ENCODE measurements at places on chromosomes 4 and X.

DNA sequence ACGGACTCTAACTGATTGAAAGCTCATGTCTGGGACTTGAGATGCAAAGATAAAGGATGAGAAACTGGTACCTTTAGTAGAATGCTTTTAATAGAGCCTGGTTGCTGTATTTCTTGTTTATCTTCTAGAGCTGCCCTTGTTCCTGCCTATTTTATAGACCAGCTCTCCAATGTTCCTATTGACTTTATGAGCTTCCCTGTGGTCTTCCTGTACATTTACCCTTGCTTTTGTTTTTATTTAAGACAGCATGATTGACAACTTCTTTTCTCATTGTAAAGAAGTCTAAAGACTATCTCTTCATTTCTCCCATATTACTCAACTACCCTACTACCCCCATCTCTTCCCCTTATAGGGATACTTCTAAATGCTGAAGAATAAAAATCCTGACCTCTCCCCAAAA is 174.7 kb downstream of the UGT8 start:
- DNase-seq = no peak

DNA sequence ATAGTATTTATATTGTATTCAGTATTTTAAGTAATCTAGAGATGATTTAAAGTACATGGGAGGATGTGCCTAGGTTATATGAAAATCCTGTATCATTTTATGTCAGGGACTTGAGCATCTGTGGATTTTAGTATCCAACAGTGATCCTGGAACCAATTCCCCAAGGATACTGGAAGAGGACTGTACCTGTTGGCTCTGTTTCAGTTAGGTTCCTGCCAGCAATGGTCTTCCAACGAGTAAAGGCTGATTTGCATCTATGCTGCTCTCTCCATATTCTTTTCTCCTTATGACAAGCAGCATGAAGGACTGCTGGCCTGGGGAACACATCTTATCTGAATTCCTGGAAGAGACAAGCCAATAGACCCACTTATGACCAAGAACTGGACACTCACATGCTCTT is 34.9 kb downstream of the ASB9 start:
- DNase-seq = no peak

- DNase-seq = no peak
Measured at GRCh38 chr4:3389233-3390215, 52.2 kb upstream of the HGFAC start.

- no peak for DNase-seq
Measured at GRCh38 chr4:117740736-117741135, 293.6 kb upstream of the NDST3 start.

GRCh38 chr4:24775032-24775605 is 20.3 kb upstream of the SOD3 start:
- no peak for DNase-seq

DNA sequence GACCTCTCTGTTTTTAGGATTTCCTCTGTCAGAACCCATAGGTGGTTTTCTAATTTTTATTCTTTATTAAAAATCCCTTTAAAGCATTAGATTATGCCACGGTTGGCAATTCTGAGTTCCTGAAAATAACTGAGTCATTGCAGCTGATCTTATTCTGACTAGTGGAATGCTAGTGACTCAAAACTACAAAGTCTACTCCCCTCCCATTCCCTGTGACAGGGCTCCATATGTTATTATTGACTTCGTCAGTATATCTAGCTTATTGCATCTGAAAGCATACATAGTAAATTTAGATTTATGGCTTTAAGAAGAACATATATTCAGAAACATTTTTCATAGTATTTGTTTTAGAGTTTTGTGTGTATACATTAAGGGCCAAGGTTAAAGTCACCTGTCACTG is 38.5 kb downstream of the HERC3 start:
- DNase-seq = no peak

- no peak for DNase-seq
Measured at GRCh38 chr4:41799126-41799525, 50.6 kb upstream of the PHOX2B start.

GRCh38 chrX:130066975-130067615 is 43.2 kb downstream of the ELF4 start:
- DNase-seq = no peak

DNA sequence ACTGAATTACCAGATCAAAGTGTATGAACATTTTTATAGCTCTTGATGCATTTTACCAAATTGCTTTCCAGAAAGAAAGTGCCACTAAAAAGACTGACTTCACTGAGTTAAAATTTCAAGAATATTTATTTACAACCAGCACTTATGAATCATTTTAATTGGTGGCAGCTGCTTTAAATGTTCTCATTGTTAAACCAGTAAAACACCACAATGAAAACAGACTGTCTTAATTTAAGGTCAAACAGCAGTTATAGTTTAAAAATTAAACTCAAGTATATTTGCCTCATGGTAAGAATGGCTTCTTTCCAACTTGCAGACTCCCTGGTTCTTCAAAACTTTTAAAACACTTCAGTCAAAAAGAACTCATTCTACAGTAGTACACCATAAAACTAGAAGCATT is 36.9 kb downstream of the AMMECR1 start:
- no peak for DNase-seq

DNA sequence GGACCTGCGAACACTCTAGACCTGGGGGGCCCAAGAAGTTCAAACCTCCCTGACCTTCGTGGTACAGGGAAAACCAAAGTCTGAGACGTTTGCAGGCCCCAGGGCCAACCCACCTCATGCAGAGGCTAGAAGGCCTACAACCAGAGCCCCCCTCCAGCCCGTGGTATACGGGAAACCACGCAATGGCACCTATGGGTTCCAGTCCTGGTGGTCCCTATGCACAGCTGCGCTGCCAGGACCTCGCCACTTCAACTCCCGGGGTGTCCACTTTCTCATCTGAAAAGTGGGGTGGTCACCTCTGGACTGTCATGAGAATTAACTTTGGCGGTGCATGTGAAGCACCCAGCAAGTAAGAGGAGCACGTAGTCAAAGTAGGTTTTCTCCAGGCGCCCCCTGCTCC is 8.4 kb upstream of the MSX1 start:
- DNase-seq = no peak

DNA sequence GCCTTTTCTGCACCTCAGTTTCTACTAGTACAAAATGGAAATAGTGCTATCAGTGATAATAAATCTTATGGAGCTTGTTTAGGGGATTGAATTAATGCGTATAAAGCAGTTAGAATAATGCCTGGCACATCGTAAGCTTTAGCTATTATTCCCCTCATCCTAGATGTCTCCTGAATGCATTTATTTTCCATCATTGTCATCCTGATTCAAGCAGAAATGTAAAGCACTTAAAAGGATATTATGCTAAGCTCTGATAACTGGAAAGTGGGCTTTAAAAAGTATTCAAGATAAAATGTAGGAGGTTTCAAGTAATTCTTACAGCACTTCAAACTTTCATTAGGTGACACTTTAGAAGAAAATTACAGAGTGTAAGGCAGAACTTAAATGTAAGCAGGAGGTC is 178.7 kb downstream of the RBM46 start:
- no peak for DNase-seq

GRCh38 chr4:187840814-187841213 is 154.8 kb upstream of the ZFP42 start:
- no peak for DNase-seq

- no peak for DNase-seq
Measured at GRCh38 chr4:140198942-140199341, 45.0 kb upstream of the MAML3 start.

DNA sequence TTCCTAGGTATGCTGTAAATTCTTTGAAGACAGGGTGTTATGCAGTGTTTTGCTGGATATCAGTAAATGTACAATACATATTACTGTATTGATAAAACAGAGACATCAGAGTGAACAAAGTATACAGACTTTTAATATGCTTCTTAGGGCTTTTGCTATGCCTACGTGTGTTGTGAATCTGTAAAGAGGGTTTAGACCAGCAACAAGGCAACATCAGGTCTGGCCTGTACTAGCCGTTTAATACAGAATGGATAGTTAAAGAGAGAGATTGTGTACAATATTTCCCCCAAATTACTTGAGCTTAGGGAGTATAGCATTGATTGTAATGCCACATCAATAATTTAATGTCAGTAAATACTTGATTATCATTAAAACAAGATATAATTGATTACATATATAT is 75.2 kb downstream of the PAQR3 start:
- DNase-seq = no peak

DNA sequence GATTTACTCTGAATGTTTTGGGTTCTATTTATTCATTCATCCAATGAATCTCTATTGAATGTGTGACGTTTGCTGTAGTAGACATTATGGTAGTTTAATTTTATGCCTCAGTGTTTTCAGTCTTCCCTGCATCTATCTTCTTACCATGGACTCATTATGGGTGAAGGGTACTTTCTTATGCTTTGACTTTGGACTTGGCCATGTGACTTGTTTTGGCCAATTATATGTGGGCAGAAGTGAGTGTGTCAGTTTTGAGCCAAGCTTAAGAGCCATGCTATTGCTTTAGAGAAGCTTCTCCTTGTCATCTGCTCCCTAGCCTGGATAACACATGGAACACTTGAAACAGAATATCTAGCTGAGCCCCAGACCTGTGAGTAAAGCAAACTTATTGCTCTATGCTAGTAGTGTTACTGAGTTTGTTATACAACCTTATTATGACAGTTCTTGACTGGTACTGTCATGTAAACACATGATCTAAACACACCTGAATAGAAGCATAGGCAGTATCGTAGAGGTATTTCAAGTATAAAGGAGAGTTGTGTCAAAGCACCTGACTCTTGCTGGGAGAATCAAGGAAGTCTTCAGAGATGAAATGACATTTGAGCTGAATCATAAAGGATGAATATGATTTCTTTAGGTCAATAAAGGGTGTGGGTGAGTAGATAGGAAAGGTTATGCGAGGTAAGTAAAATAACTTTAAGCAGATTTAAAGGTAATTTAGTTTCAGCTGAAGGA is 128.4 kb downstream of the NAA11 start:
- DNase-seq = no peak

DNA sequence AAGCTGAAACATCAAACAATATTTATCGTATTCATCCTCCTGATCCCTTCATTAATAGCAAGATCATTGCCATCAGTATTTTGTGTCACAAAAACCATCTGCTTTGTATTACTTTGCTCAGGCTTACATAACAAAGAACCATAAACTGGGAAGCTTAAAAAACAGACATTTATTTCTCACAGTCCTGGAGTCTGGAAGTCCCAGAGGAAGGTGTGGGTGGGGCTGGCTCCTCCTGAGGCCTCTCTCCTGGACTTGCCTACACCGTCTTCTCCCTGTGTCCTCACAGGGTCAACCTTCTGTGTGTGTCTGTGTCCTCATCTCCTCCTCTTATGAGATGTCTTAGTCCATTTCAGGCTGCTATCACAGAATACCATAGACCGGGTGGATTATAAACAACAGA is 61.3 kb upstream of the MXRA5 start:
- no peak for DNase-seq

DNA sequence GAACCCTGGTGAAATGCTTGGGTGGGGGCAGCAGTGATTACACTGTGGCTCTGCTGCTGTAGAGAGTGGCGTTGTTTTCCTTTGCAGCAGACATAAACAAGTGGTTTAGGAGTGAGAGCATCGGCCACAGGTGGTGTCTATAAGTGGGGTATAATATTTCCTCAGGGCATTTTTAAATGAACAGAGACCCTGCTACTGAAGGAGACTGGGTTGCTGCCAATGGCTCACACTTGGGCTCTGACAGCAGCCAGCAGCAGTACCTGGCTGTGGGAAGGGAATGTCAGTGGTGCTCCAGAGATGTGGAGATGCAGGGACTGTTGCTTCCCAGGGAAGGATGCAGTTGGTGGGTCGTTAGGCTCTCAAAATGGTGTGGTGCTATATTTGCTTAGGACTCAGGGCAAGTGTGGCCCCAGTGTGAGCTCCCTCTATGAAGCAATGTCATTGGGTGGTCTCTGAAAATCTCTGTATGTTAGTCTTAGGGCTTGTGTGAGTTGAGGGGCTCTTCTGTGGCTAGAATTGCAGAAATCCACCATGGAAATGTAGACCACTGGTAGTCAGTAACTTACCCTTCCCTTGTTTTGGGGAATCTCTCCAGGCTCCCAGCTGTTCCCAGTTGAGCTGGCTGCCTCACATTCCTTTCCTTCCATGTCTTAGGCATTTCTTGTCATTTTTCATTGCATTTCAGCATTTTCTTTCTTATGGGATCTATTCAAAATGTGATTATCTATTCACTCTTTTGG is 1023.0 kb upstream of the GRID2 start:
- DNase-seq = peak; percentile 84

DNA sequence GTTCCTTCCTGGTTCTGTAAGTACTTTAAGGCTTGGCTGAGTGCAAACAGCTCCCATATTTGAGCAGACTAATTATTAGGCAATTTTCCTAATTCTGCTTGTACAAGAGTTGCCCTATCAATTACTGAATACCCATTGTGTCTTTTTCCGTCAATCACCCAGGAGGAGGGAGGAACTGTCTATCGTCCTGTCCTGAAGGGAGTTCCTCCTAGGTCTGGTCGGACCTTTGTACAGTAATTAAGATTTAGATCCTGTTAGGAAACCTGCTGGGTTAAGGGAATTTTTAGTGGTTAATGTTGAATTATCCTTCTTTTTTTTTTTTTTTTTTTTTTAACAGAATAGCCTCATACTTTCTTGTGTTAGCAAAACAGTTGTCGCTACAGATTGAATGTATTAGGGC is 130.1 kb downstream of the KDM6A start:
- DNase-seq = no peak

DNA sequence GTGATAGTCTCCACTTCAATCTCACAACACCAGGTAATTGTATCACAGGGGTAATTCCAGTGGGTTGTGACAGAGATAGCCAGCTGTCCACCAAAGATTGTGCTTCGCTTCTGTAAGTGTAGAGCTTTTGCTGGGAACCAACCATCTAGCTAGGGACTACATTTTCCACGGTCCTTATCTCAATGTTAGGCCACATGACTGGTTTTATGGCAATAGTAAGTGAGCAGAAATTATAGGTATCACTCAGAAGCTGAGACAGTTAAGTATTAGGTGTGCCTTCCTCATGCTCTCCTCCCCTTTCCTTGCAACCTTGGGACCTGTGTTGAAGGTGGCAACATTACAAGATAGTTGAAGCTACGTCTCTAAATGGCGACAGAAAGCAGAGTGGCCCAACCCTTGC is 108.8 kb upstream of the NALF2 start:
- DNase-seq = no peak

DNA sequence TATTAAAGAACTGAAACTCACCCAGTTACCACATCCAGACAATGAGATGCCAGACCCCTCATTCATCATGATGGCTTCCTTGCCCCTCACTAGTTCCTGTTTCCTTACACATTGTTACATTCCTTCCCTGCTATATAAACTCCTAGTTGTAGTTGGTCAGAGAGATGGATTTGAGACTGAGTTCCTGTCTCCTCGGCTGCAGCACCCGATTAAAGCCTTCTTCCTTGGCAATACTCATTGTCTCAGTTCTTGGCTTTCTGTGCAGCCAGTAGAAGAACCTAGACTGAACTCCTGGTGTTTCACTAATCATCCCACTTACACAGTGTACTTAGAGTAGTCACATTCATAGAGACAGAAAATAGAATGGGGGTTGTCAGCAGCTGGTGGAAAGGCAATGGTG is 324.7 kb downstream of the TRIML1 start:
- no peak for DNase-seq

GRCh38 chr4:5800496-5800895 is 89.5 kb downstream of the EVC start:
- no peak for DNase-seq

GRCh38 chrX:139495324-139495723 is 35.2 kb upstream of the F9 start:
- no peak for DNase-seq

- peak; percentile 22 for DNase-seq
Measured at GRCh38 chr4:27684610-27685011, 824.0 kb downstream of the STIM2 start.

- DNase-seq = no peak
Measured at GRCh38 chrX:133645977-133646718, 230.9 kb upstream of the GPC4 start.
